GM12865 (cell line): ENCODE measurements at places on chromosomes 12 and 14.

DNA sequence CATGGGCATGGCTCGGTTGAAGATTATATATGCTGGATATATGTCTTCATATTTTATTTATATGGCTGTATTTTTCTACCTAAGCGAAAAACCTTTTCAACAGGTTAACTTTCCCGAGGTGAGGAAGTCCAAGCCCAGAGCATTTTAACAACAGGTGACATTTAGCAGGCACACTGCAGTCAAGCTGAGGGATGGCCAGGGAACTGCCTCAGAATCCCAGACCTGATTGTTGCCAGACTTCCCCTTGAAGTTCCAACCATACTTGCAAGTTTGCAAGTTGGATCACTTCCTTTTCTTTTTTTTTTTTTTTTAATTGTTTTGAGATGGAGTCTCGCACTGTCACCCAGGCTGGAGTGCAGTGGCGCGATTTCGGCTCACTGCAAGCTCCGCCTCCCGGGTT lies 166.0 kb upstream of the FRMD6 start:
- no peak for DNase-seq

DNA sequence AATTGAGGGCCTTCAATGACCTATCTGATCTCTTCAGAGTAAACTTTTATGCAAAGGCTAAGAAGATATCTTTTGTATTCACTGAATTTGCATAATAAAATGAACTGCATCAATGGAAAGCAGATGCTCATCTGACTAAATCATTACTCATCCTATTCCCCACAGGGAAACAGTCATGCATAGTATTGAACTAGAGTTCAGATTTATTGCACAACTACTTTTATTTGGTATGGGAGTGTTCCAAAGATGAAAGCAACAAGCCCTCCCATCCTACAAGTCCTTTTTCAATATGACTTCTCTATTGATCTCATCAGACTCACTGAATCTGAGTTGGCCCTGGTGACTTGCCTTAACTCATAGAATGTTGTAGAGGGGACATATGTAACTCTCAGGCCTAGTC lies 159.8 kb downstream of the KITLG start:
- no peak for DNase-seq

- no peak for DNase-seq
These were observed 1.1 kb downstream of the PAPOLA start for GRCh38 chr14:96503306-96503679.

DNA sequence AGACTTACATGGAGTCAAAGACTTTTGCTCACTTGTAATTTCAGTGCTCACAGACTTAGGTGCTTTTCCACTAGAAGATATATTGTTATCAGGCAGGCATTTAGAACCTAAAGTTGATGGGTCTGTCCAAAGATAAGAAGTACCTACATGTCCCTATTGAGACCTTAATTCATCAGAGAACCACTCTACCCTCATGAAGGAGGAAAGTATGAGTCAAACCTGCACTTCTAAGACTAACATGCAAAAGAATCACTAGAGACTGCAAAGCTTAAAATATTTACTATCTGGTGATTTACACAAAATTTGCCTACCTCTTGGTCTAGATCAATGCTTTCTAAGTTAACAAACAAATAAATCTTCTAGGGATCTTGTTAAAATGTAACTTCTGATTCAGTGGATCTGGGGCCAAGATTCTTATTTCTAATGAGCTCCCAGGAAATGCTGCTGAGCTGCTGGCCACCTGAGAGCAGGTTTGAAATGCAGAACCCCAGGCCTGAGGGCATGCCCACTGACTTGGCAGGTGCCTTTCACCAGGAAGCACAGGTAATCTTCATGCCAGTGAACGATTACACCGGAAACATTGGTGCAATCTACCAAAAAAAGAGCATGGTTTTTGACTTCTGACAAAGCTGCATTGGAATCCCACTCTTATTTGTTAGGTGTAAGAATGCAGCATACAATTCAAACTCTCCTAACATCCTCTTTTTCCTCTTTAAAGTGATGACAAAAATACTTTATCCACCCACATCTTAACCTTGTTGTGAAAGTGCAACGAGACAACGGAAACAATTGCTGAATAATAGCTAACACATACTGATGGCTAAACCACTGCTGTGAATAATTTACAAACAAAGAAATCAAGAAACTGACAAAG lies 214.2 kb downstream of the ADAMTS20 start:
- DNase-seq, result no peak

GRCh38 chr12:33514893-33515292 lies 75.3 kb upstream of the SYT10 start:
- no peak for DNase-seq

- DNase-seq, result no peak
These were observed 390.9 kb downstream of the NRXN3 start for GRCh38 chr14:78561074-78561473.

DNA sequence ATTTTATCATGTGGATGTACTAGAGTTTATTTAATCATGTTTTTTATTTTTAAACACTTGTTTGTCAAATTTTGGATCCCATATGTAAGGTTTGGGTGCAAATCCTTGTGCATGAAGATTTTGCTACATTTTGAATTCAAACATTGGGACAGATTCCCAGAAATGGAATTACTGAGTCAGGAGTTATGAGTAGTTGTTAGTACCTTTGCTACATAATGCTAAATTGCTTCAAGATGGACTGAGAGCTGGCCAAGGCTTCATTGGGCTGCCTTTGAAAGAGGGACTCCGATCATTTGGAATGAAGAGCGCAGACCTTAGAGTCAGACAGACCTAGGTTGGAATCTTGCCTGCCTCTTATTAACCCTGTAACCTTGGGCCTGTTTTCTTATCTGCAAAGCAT lies 154.9 kb upstream of the PWP1 start:
- DNase-seq, result no peak

DNA sequence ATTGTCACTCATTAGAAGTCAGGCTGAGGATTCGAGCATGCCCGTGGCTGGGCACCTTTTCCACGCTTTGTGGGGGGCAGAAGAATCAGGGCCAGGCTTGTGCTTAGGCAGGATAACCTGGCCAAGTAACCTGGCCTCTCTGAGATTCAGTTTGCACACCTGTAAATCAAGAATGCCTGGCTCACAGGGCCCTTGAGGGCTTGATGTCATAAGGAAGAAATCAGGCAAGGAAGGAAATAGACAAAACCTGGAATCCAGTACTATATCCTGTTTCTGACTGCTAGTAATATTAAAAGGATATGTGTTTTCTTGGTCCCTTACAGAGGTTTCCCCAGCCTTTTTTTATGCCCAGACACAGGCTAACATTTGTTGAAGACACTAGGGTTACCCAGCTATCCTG lies 91.9 kb downstream of the SAMD4A start:
- no peak for DNase-seq

DNA sequence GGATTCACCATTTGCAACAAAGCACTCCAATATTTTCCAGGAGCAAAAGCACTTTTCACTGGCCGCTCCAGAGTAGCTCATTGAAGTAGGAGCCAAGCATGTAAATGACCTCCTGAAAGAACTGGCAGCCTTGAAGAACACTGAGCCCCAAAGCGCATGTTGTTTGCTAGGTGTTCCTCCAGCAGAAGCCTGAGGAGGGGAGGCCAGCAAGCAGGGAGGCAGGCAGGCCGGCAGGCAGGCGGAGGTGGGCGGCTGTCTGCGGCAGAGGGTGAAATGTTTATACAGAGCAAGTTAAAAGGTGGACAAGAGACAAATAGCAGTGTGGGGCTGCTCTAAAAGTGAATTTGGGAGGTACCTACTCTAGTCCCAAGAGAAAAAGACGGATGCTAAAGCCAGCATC lies 439.4 kb downstream of the CCDC91 start:
- DNase-seq, result no peak
